Stimulated activated CD4-positive, alpha-beta T cell treated with anti-CD3 and anti-CD28 coated beads, Interleukin-1b, Interleukin-23, amount 100 ng/mL, for 1 hour (primary cell): ENCODE measurements at places on chromosomes 6 and 20.

- DNase-seq: no peak
Observed at GRCh38 chr6:122078481-122078880, 321.0 kb upstream of the HSF2 start.

DNA sequence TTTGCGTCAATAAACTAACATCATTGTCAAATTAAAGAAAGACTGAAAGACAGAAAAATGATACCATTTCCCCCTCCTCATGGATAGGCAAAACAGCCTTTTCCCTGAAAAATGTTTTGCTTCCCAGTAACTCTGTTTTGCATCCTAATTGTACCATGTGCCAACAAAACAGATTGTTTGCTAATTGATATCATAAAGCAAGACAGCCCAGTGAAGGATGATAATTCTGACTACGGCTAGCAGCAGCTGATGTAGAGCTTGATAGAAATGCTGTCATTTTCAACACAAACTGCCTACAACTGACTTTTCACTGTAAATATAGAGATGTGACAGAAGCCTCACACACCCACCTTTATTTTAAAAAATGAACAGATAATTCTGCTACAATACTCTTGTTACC, 1061.6 kb downstream of the HACE1 start:
- no peak for DNase-seq

DNA sequence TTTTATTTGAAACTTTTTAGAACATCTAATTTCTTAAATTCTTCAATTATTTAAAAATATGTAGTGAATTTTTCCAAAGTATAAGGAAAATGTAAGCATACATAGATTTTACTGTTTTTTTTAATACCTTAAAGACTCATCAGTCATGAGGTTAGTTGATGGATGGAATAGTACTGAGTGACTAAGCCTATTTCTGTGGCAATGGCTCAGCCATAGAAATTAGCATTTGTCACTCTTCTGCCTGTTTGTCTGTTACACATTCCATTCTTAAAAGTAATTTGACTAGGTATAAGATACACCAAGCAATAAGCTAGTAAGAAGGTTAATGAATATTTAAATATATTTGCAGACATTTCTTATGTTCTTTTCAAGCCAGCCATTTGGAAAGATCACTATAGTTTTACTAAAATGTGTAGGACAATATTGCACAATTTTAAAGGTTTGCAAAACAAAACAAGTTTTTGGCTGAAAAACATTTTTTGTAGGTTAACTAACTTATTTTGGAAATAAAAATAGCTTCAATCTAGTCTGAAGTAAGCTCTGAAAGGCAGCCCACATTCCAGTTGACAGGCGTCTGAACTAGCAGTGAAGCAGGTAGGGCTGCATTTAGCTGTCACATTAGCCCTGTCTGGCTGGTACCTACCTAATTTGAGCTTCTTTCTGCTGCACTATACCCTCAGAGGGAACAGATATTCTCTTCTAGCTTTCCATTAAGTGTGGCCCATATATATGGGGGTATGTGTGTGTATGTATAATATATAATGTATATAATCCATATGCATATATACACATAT, 385.7 kb downstream of the GRIK2 start:
- DNase-seq: no peak

- DNase-seq: no peak
Observed at GRCh38 chr6:95318137-95318536, 259.2 kb upstream of the MANEA start.

DNA sequence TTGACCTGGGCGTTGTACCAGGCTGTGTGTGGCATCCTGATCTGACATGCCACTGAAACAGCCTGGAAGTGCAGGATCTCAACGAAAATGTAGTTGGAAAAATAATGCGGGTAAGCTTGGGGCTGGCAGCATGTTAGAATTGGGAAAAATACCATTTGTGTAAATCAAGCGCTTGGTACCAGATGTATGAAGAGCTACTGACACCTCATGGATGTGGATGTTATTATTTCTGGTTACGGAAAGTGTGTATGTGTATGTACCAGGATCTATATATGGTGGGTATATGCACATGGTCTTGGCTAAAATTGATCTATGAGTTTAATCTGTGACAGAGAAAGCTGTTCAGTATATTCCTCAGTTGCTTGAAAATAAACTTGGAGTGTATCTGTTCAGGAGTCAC, 22.7 kb downstream of the HIVEP1 start:
- no peak for DNase-seq

GRCh38 chr6:7588506-7588905, 1.5 kb upstream of the SNRNP48 start:
- DNase-seq: no peak

DNA sequence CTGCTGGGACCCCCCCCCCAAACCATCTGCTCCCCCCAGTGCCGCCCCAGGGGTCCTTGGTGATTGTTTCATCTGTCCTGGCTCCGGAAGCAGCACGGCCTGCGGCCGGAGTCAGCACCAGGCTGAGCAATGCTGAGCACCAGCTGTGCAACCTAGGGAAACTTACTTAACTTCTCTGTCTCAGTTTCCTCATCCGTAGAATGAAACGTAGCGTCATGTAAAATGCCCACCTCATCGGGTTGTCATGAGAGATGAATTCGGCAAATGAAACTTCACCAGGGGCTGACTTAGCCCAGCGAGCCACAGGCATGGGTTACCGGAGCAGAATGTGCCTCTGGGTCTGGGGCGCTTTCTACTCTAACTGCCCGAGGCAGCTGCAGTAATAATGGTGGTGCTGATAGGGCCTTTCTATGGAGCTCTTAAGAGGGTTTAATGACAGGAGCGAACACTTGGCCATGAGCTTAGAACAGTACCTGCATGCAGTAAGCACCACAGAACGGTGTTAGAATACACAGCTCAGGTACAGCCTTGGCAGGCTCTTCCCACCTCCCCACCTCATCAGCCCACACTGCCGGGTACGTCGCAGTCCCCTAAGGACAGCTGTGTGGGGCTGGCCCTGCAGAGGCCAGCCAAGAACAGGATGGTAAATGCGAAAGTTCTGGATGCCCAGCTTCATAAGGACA, 1.7 kb downstream of the THBS2 start:
- no peak for DNase-seq

GRCh38 chr6:125863023-125863422, 72.3 kb downstream of the NCOA7 start:
- no peak for DNase-seq

DNA sequence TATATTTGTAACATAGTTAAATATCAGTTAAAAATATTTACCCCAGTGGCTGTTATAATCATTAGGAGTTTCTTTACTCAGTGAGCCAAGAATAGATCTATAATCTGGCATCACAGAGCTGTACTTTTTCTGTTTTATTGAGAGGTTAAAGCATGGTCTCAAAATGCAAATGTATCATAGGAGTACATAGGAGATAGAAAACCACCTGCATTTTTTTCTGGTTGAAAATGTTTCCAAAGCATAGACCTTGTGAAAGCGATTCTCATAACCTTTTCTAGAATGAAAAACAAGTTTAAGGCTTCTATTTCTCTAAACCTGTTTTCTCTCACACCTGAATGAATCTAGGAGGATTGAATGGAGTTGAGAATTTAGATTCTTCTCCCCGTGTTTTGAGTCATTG, 14.4 kb downstream of the KCNQ5 start:
- no peak for DNase-seq

DNA sequence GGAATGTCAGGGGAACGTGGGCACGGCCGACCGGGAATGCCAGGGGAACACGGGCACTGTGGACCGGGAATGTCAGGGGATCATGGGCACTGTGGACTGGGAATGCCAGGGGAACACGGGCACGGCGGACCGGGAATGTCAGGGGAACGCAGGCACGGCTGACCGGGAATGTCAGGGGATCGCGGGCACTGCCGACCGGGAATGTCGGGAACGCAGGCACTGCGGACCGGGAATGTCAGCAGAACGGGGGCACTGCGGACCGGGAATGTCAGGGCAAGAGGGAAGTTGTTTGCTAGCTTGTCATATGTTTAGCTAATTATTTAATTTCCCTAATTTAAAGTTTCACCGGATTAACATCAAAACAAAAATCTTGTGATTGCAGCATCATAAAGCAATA, 37.4 kb upstream of the BHLHE23 start:
- DNase-seq: no peak

GRCh38 chr6:76166297-76166696, 93.8 kb upstream of the IMPG1 start:
- DNase-seq: no peak

GRCh38 chr6:41769376-41769775, 10.3 kb downstream of the FRS3 start:
- no peak for DNase-seq

DNA sequence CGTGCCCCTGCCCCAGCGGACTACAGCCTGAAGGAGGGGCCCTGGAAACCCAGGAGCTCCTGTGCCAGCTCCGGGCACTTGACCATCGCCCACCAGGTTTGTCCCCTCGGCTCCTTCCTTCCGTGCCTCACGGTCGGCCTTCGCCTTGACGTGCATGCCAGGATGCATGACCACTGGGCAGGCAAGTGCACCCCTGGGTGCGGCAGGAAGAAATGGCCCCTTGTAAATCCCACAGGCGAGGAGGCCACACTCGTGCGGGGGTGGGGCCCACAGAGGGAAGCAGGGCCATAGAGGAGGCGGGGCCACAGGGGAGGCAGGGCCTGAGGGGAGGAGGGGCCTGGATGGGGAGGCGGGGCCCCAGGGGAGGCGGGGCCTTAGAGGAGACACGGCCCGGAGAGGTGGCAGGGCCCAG, 81.7 kb downstream of the YTHDF1 start:
- no peak for DNase-seq

GRCh38 chr6:40852779-40853373, 186.1 kb downstream of the UNC5CL start:
- DNase-seq: no peak

DNA sequence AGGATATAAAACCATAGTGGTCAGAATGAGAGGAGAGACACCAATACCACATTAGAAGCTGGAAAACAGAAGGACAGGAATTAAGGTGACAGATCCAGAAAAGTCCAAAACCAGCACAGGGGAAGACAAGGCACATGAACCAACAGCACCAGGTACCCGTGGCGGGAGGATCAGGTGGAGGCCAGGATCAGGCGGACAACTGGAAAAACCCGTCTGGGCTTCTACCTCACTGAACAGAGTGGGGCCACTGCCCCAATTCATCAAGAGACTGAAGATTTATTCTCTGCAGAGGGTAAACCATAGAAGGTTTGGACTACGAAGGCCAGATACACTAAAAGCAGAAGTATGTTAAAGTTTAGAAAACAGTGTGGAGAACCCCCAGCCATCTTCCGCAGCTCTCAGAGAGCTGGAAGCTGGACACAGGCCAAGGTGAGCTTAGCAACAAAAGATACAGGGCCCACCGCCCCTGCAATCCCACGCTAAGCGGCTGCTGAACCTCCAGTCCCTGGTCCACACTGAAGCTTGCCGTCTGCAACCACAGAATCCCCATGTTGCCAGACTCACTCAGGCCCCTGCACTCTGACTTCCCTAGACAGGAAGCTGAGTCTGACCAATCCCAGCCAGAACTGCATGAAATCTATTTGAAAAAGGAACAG, 29.9 kb downstream of the ABHD12 start:
- DNase-seq: no peak

DNA sequence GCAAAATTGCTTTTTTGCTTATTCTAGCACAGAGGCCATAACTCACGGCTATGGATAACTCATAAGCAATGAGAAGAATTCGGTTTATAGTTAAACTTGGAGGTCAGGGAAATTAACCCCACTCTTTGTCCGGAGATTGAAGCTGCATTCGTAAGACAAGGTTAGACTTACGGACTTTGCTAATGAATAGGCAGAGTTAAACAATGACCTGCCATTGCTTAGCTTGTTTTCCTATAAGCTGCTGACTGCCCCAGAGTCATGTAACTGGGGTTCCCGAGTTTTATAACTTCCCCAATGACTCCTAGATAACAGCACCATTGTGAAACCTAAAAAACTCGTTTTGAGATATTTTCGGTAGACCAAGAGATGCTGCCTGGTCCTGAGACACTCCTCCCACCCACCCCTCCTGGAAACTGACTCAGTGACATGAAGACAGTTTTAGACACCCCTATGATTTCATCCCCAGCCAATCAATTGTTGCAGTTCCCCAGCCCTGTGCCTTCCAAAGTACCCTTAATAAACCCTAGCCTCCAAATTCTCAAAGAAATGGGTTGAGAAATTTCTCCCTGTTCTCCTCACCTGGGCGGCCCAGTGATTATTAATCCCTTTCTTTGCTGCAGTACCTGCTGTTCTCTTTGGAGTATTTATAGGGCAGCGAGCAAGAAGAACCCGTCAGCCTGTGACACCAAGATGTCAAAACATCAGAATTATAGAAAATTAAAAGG, 33.1 kb upstream of the MCUR1 start:
- DNase-seq: no peak

GRCh38 chr6:98044791-98045470, 761.9 kb upstream of the MMS22L start:
- DNase-seq: no peak

DNA sequence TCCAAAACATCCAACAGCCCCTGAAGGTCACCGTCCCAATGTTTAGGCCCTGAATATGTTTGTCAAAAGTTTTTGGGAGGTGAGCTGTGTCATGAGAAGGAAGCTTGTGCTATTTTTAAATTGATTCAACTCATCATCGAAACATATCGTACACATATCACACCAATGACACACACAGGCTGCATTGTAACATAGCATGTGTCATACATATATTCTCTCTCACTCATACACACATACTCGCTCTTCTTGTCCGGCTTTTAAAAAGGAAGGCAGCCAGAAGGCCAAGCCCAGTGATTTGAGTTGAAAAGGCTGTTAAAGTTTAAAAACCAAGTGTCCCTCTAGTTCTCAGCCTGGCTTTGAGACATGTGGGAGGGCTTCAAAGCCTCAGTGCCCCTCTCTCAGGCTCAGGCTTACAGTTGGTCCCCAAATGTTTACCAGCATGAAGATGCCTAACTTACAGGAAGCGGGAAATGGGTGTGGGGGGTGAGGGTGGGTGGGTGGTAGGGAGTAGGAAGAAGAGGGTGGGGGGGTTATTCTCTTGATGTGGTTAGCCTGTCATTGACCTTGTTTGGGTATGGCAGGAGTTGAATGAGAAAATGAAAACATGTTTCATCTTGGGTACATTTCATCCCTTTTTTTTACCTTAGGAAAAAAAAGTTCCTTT, 3.3 kb upstream of the PRDM1 start:
- no peak for DNase-seq

GRCh38 chr6:122930252-122931180, 65.5 kb upstream of the CLVS2 start:
- no peak for DNase-seq

DNA sequence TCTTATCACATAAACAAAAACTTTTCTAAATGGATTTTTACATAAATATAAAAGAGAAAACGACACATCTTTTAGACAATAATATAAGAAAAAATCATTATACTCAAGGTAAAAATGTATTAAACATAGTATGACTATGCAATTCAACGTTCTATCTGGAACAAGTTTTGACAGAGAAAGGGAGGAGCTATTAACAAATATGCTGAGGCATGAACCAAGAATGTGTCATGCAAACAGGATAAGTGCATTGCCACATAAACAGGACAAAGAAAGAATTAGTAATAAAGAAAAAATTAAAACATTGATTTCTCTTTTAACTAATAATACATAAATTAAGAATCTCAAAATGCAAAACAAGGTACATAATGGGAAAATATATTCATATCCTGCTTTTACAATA, 1353.4 kb upstream of the GJE1 start:
- DNase-seq: no peak

GRCh38 chr6:139161817-139162284, 27.0 kb downstream of the HECA start:
- DNase-seq: peak; percentile 33

GRCh38 chr6:95478941-95479340, 98.4 kb upstream of the MANEA start:
- DNase-seq: no peak
